ENCODE measurements at places on chromosomes 5 and 9.

- DNase-seq, result peak; percentile 26
Observed at GRCh38 chr9:122261469-122261881, 3.2 kb downstream of the RBM18 start.

DNA sequence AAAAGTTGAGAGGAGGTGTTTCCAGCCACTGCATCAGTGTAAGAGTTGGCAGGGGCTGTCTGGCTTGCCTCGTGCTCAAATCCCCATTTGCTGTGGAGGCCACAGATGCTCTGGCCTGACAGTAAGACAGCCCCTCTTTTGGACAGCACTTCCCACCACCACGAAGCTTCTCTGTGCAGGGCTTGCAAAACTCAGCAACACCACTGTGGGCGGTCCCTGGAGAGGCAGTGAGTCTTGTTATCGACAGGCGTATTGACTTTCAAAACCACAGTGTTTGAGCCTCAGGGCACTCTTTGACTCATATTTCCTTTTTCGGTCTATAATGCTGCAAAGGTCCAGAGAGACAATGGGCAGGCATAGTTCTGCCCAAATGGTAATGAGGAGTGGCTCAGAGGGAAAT, 539.5 kb downstream of the EBF1 start:
- no peak for DNase-seq

DNA sequence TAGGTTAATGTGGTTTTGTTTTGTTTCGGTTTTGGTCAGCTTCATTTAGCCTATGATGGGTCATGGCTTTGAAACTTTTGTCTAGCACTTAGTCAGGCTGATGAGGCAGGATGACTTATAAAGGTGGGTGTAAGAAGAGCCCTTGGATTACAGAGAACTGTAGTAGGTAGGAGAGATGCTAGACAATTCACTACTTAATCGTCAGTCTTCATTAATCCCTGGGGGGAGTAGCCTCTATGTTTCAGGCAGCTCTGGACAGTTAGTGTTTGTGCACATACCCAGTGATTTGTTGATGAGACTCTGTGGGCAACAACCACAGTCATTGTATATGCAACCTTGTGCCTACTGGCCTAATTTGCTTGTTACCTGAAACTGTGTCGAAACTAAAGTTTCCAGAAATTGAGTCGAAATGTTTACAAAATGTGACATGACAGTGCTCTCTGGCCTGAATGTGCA, 113.3 kb downstream of the MTREX start:
- peak; percentile 43 for DNase-seq

DNA sequence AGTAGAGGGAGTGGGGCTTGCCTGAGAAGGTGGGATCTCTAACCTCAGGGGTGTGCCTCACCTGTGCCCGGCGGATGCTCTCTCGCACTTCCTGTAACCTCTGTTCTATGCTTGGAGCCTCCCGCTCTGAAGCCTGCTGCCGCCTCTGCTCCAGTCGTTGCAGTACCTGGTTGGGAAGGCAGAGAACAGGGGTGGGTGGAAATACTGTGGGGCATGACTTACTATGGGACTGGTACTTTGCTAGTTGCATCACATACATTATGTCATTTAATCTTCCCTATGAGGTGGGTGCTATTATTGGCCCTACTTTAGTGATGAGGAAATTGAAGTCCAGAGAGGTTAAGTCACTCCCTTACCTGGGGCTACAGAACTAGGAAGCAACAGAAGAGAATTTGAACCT, 5.2 kb downstream of the FCHSD1 start:
- DNase-seq, result peak; percentile 33

GRCh38 chr5:180043377-180043776, 28.2 kb downstream of the RNF130 start:
- DNase-seq, result no peak

Measured in kidney tubule cell (primary cell).